Suppressor macrophage treated with lipopolysaccharide for 4 hours (primary cell): ENCODE measurements at places on chromosomes 3 and 15.

DNA sequence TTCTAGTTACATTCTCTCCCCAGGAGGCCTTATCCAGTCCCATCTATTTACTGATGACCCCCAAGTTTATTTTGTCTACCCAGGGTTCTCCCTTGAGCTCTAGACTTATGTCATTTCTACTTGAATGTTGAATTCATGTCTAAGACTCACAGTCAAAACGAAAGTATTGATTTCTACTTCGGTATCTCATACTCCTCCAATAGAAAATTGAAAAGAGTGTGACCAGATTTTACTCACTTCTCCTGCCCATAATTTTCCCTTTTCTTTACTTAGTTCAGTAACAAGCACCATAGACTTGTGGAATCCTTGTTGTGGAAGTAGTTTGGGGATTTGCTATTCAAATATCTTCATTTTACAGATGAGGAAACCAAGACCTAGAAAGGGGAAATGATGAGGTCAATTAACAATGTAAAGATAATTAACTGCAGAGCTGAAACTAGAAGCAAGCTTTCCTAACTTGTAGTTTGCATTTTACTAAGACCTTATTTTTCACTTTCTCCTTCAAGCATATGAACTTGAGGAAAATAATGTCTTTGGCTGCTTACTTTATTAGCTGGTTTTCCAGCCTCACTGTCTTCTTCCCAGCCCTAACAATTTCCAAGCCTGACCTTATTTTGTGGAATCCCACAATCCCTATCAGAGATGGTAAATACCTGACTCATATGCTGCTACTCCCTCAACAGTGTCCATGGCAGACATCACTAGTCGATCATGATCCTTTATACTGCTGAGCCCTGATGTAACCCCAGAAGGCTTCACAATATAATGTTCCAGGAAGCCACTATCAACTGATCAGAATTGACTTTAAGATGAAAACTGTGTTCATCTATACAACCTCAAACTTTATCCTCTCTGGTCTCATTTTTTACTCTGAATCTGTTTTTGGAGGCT lies 123.9 kb upstream of the AGBL1 start:
- no peak for DNase-seq

- DNase-seq: no peak
Observed at GRCh38 chr15:96801576-96802150, 471.2 kb downstream of the NR2F2 start.

DNA sequence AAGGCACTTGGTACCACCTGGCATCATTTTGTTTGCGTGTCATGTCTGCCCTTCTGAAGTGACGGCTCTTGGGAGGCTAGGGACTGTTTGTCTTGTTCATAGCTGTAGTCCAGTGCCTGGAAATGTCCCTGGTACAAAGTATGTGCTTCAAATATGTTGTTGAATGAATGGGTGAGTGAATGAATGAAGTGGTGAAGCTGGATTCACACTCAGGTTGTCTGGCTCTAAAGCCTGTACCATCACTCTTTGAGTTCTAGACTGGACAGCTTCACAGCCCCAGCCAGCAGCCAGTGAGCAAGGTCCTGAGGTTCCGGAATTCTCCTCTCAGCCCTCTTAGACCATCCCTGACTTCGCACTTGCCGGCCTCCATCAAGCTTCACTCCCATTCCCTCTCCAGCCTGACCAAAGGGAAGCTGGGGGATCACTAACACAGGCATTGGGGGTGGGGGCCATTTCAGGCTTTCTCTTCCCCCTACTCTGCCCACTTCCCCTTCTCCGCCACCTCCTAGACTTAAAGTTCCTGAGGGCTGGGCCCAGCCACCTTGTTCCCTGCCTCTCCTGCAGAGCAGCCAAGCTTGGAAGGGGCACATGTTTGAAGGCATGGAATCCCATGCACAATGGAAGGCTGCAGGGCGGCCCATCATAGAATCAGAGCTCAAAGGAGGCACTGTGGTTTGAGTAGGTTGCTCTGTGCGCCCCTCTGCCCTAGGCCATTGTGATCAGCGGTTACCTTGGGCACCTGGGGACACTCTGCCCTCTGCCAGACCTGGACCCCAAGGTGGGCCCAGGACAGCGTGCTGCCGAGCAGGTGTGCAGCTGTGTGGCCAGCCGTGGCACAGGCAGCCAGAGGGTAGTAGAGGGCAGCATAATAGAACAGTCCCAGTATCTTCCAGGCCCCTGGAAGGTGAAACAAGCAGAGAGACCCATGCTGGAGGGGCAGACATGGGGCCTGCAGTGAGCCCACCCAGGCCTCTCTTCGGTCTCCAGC lies 7.7 kb downstream of the STRA6 start:
- DNase-seq: no peak

GRCh38 chr3:118641608-118642007 lies 393.0 kb downstream of the IGSF11 start:
- no peak for DNase-seq

DNA sequence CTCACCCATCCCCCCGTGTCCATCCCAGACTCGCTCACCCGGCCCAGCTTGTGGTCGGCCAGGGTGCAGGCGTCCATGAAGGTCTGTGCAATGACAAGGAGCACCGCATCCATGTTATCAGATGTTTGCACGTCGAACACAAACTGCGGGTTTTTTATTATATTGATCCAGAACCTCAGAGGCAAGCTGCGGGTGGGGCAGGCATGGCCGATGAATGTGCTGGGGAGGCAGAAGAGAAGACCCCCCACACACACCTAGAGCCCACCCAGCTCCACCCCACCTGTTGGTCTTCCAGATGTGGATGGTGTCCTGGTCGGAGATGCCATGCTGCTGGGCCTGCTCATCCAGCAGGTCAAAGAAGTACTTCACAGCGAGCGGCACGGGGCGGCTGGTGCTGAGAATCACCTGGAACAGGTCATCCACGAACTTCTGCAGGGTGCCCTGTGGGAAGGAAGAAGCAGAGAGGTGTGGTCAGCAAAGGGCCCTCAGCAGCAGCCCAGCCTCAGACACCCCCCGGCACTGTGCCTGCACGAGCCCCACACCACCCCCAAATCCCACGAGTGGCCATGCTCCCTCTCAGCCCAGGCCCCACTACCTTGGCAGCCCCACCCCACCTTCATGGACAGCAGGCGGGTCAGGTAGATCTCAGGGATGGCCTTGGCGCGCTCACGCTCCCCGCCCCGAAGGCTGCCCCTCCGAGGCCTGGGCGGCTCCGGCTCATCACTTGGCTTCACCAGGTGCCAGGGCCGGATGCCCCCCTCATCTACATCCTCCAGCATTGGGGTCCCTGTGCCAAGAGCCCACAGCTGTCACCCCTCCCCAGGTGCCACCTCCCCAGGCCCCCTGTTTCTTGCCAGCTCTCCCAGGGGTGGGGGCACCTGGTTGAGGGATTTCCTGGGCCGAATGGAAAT lies 20.3 kb downstream of the PLXNB1 start:
- no peak for DNase-seq

- no peak for DNase-seq
Observed at GRCh38 chr15:55800216-55800615, 57.3 kb upstream of the PRTG start.

- no peak for DNase-seq
Observed at GRCh38 chr3:62502315-62503300, 129.3 kb upstream of the FEZF2 start.

DNA sequence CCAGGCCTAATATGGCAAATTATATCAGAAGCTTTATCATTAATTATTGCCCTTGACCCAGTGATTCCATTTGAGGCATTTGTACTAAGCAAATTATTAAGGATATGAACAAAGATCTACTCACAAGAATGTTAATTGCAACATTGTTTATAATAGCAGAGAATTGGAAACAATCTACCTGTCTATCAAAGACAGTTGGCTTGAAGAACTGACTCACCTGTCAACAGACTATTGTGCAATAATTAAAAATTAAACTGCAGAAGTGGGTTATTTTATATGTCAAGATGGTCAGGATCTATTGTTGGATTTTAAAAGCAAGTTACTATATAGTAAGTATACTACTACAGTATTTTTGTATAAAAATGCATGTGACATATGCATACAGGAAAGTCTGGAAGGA lies 6.7 kb upstream of the FETUB start:
- DNase-seq: no peak

DNA sequence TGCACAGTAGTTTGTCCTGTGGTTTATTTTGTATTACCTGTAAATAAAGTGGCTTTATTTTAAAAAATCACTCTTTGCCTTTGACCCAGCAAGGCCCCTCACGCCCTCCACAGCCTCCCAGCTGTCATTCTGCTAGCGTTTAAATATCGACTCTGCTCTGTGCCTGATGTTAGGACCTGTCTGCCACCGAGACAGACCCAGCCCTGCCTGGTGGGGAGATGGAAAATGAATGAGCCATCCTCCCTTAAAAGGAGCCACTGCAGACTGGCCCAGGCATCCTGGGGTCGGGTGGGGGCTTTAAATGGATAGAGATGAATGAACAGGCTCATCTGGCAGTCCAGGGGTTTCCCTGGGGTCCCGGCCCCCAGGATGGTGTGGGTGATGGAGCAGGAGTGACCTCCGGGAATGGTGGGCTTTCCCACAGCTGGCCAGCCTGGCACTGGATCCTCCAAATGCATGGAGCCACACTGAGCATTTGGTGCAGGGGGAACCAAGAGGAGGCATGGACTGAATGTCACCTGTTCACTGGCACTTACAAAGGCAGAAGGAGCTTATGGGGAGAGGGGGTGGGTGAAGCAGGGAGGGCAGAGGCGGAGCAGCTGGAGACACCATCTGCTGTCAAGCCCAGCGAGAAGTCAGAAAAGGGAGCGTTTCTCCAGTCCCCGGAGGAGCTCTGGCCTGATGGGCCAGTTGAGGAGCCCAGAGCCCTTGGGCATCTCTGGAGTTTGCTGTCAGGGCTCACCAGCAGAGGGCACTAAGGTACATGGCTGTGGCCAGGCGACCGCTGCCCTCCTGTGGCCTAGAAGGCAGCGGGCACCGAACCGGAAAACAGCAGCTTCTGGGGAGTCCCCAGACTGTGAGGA lies 11.9 kb downstream of the GRM2 start:
- peak; percentile 89 for DNase-seq

DNA sequence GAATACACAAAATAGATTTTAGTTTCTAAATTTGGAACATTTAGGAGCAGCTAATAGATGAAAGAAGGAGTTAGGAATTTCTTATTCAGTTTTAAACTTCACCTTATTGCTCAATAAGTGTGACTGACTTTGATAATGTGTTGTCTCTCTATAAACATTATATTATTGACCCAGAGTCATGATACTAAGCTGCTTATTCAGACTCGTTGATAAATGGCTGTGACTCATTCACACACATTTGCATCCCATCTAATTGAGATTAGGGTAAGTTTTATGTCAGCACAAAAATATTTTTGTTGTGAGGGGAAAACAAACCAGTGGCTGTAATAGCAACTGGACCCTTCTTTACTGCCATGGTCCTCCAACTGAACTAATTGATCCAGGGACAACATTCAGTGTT lies 137.6 kb downstream of the GOLIM4 start:
- DNase-seq: no peak

GRCh38 chr3:17670749-17671148 lies 71.7 kb downstream of the TBC1D5 start:
- DNase-seq: no peak

- DNase-seq: no peak
Observed at GRCh38 chr3:127903611-127904375, 11.2 kb upstream of the KBTBD12 start.

DNA sequence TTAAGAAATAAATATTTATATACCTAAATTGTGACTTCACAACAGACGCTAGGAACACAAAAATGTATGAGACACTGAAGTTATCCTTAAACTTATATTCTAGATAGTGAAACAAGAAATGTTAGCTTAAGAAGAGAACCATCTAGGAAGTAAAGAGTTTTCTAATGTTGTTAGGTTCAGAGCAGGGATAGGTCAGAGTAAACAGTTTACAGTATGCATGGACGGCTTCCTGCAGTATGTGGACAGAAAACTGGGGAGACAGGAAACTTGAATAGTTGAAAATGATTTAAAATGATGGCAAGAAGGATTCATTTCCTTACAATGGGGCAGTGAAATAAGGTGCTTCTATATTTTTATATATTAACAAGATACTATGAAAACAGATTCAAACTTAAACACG lies 449.8 kb downstream of the MAGI1 start:
- no peak for DNase-seq
